ENCODE measurements at places on chromosomes 11 and 22.

- DNase-seq = no peak
Observed at GRCh38 chr11:47284151-47284550, 14.2 kb downstream of the MADD start.

DNA sequence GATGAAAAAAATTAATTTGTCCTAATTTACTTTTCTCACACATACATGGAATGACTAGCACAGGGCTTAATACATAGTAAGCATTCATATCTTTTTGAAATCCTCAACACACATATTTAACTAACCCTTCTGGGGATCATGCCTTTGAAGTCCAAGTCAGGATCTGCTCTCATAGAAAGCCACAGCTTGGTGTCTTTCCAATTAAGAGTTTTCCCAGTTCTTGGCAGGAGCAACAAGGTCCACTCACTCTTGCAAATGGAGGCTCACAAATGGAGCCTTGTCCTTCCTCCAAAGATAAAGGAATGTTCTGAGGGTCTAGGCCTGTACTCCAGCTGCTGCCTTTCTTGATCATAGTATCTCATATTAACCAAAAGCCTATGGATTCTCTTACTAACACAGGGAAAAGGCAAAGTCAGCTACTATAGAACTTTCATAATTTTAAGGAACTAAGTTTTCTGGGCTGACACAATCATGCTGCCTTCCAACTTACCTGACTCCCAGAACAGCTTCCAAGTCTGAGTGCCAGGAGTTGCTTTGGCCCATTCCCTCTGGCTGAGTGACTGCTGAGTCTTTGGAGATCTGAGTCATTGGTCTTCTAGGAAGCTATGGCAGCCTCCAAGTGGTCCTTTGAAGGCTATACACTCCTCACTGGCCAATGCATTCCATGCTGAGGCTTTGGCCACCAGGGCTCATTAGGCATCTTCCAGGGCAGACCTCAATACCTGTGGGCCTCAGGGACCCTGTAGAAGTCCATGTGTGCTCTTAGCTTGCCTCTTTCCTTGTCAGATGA is 25.8 kb upstream of the NUCB2 start:
- DNase-seq = no peak

GRCh38 chr11:45638051-45638450 is 27.4 kb downstream of the CHST1 start:
- no peak for DNase-seq

GRCh38 chr11:92769112-92769511 is 200.3 kb upstream of the MTNR1B start:
- no peak for DNase-seq

Data from NCI-H1417 (cell line).